Thyroid gland (tissue), 4 donors: ENCODE measurements at places on chromosomes 1 and 21. TPM values are rescaled to one million over a fixed set of nuclear protein-coding genes. Genes with fewer than 3 reads are reported as not detected.

- no peak for DNase-seq
Measured at GRCh38 chr1:114342376-114342775, 168.6 kb downstream of the TRIM33 start.

- DNase-seq = no peak
Measured at GRCh38 chr1:154755858-154756730, 114.0 kb downstream of the KCNN3 start.

DNA sequence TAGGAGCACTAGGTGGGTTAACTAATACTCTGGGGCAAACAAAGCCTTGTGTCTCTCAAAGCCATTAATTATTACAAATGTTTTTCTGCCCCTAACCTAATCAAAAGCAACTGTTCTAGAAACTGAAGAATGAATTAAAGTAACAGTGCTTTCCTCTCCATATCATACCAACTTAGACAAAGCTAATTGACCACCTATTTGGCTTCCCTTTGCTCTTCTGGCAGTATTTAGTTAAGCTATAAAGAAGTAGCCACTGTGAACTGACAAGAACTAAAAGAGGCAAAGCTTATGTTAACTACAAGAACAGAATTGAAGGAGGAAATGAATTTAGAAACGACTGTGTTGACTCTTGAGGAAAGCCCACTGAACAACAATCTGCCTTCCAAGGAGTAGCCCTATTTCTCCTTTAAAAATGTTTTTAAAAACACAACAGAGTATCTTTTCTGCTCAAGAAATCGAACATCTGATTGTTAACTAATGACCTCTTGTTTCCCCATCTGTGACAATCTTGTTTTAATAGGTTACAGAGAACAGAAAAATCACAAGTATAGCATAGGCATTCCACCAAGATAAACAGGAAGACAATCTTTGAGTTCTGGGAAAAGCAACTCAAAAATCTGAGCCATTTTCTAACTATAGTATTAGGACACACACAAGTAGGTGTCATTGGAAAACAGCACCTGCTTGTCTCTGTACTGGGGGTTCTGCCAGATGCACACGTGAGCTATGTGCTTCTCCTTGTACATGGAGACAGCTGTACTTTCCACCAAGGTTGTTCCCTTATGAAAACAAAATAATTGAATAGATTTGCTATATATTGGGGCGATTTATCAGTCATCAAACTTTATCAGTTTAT lies 3.1 kb upstream of the EGLN1 start:
- peak; percentile 42 for DNase-seq

ADAMTS4 gene
- total RNA-seq = 9.5 TPM

TLCD4 gene
- total RNA-seq = 26.3 TPM

ZNF648 gene
- total RNA-seq = 0.24 TPM

DNA sequence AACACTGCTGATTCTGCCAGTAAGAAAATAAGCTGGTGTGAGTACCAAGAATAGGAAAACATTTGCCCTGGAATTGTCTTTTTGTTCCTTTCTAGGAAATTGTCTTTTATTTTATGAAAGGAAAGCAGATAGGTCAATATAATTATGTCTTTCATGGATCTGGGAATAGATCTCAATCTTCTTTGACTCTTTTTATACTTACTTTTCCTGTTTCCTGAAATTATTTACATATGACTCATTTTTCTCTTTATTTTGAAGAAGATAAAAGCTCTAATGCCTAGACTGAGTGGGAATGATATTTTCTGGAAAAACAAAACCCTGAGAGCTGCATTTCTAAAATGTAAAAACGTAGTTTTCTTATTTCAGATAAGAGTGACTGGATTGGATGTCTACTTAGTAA lies 100.1 kb downstream of the MAN1A2 start:
- no peak for DNase-seq
